Right ventricle myocardium inferior (tissue), 1 donor: ENCODE measurements at places on chromosomes 4 and X.

GRCh38 chr4:85106166-85106565, 139.7 kb upstream of the WDFY3 start:
- no peak for DNase-seq

GRCh38 chr4:1293531-1293941, 3.8 kb downstream of the MAEA start:
- peak; percentile 49 for DNase-seq

DNA sequence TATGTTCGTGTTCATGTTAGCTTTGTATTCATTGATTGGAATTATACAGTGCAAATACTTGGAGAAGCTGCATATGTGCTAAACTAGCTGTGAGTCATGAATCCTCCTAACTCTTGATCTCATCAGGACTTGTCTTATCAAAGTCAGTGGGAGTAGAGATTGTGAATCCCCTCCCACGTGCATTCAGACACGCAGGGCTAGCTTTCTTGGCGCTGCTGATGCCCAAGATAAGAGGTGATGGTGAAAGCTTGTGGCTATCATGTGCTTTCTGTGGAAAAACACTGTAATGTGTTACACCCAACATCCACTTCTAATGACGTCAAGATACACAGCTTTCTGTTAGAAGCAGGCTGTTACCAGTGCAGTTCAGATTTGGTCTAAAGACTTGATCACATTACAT, 348.7 kb upstream of the HAND2 start:
- no peak for DNase-seq

DNA sequence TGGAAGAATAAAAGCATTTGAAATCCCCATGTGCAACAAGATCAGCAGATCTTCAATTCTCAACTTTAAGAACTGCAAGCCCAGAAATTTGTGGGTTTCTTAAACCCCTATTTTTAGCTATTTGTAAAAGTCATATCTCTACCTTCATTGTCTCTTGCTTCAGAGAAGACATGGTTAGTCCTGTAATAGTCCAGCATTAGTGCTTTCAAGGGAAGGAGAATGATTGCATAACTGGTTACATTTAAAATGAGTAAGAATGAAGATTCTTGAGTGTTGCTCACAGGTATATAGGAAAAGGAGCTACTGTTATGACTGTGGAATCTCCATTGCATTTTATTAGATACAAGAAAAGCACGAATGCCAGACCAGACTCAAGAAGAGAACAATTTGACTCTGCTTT, 84.0 kb downstream of the CCSER1 start:
- DNase-seq: no peak

- DNase-seq: no peak
Measured at GRCh38 chr4:140293979-140294378, 79.5 kb upstream of the SCOC start.

- no peak for DNase-seq
Measured at GRCh38 chrX:4004822-4005221, 291.4 kb upstream of the PRKX start.

DNA sequence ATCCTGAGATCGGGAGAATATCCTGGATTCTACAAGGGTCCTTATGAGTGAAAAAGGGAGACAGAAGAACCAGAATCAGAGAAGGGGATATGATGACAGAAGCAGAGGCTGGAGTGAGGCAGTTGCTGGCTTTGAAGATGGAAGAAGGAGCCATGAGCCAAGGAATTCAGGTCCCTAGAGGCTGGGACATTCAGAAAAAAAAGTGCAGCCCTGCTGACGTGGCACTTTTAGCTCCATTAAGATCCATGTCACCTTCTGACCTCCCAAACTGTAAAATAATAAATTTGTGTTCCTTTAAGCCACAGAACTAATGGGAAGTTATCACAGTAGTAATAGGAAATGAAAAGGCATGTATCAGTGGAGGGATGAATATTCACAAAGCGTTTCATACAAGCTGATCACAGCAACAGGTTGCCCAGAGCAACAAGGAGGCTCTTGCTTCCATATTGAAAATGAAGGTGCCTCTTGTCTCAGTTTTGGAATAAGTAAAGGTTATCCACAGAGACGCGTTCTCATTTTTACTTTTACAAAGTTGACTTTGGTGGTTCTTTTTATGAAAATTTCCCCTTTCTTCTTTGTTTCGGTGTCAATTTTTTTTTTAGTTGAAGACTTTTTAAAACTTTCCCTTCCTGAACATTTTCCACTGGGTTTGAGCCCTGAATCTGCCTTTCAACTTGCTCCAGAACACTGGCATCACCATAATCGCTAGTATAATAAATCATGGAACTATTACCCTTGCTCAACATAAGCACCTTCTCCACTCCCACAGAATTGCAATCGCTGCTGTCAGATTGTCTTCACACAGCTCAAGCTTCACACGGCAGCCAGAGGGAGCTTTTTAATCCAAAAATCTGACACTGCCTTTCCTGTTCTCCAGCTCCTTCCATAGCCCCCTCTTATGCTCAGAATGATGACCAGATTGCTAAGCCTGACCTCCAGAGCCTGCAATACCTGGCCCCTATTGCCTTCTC, 127.6 kb upstream of the RBPJ start:
- no peak for DNase-seq

DNA sequence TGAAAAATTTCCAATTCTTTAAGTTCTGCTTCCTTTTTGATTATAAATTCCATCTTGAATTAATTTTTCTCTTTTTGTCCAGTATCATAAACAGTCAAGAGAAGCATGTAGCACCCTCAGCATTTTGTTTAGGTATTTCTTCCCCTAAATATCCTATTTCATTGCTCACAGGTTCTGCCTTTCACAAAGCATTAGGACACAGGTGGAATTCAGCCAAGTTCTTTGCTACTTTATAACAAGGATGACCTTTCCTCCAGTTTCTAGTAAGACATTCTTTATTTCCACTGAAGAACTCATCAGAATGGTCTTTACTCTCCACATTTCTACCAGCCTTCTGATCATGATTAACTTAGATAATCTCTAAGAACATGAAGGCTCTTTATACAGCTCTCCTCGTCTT, 7.4 kb downstream of the SLC9B1 start:
- DNase-seq: no peak

DNA sequence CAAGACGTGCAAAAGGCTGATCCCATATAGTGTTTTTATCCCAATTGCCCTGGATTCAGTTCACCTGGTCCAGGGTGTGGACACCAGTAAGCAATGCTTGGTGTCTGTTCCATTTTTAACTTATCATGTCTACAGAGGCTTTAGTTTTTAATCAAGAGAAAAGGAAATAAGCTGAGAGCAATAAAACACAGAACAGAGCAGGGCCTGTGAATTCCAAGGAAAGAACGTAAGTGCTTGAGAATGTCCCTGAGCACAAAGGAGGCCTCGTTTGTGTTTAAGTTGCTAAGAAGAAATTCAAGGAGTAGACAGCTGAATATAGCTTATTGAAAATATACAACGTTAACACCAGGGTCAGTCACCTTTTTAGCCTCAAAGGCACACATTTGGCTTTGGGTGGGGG, 191.3 kb downstream of the GPC3 start:
- no peak for DNase-seq

DNA sequence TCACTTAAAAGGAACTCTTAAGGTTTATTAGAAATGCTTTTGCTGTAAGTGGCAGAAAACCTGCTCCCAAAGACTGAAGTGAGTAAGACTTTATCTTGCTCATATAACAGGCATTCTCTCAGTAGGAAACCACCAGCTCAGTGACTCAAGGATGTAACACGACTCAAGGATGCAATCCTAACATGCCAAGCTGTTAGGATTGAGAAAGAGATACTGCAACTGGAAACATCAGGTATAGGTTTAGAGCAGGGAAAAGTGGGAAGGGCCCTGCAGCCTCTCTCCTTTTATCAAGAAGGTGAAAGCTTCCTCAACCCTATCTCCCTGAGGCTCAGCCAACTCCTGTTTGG, 11.9 kb upstream of the SLC9A7 start:
- no peak for DNase-seq

- DNase-seq: no peak
Measured at GRCh38 chr4:13296986-13297385, 187.2 kb downstream of the RAB28 start.

DNA sequence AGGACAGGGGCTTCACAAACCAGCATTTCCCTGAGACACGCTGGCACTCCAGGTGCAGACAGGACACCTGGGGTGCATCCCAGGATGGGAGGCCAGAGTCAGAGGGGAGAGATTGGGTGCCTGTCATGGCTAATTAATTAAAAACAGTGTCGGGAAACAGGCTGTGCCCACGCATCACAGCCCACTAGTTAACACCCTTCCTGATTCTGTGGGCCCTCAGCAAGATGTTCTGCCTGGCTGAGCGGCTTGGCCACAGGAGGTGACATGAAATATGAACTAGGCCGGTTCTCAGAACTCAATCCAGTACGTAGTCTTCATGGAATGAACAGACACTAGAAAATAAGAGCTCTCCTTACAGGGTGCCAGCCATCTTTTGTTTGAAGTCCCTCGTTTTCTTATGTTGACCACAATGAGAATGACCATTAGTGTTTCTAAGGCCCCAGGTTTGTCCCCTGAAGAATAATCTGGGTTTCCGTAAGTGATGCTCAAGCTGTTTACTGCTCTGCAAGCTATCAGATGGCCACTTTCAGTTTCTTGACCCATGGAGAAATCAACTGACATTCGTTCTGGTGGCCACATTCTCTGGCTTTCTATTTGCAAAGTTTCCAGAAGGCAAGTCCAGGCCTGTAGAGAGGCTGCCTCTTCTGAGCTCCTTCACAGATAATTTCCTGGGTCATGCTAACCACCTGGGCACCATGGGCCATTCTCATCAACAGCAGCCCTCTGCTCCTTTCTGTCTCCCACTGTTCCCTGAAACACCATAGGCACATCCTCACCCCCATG, 72.3 kb downstream of the SLC34A2 start:
- DNase-seq: no peak

DNA sequence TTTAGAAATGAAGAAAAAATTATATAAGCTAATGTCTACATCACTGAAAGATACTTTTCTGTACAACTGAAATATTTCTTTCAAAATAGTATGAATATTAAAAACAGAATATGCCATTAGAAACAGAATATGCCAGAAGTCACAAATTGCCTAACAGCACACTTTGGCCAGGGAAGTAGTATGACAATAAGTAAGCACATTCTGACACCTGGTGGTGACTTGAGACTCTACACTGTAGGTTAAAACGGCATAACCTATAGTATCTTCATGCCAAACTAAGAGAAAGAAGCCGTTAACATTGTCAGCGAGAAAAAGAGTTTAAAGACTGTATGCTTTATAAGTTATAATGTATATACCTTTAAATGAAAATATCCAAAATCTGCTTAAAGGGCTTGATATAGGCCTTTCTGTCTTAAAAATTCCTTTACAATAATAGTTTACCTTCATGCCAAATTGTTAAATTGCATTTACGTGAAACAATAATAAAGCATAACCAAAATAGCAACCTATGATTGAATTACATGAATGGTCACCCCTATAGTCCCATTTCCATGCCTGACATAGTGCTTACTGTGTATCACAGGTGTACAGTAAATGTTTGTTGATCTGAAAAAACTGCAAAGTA, 32.8 kb downstream of the FAM13A start:
- no peak for DNase-seq

DNA sequence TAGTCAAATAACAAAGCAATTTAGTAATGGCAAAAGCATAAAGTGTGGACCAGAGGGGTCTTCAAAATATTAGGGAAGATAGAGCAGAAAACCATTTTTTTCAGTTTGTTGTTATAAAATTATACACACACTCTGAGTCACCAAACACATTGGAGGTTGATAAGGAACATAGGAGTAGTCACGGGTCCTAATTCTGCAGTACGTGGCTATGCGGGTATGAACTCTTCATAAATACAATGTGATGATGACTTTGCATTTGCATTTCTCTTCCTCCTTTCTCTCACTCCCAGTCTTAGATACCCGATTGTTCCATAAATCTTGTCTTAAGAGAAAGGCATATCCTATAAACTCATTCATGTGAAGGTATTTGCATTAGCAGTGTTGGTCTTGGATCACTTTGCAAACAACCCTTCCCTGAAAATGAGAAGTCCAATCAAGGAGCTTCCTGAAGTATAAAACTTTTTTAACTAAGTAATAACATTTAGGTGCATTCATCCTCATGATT, 223.6 kb downstream of the PALLD start:
- no peak for DNase-seq

DNA sequence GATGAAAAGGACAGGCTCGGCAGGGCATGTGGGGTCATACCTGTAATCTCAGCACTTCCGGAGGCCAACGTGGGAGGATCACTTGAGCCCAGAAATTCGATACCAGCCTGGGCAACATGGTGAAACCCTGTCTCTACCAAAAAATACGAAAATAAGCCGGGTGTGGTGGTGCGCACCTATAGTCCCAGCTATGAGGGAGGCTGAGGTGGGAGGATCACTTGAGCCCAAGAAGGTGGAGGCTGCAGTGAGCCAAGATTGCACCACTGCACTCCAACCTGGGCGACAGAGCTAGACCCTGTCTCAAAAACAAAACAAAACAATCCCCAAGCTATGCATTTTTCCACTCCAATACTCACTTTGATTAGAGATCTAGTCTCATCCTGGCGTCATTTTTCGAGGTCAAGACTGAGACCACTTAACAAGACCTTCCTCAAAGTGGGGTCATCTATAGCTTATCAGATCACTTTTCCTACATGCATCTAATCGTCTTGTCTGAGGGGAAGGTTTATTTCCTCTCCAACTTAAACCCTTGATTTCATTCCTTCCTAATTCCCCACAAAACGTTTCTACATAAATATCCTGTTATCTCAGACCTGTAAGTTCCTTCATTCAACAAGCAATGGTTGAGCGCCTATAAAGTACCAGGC, 1.3 kb downstream of the NKAP start:
- no peak for DNase-seq

DNA sequence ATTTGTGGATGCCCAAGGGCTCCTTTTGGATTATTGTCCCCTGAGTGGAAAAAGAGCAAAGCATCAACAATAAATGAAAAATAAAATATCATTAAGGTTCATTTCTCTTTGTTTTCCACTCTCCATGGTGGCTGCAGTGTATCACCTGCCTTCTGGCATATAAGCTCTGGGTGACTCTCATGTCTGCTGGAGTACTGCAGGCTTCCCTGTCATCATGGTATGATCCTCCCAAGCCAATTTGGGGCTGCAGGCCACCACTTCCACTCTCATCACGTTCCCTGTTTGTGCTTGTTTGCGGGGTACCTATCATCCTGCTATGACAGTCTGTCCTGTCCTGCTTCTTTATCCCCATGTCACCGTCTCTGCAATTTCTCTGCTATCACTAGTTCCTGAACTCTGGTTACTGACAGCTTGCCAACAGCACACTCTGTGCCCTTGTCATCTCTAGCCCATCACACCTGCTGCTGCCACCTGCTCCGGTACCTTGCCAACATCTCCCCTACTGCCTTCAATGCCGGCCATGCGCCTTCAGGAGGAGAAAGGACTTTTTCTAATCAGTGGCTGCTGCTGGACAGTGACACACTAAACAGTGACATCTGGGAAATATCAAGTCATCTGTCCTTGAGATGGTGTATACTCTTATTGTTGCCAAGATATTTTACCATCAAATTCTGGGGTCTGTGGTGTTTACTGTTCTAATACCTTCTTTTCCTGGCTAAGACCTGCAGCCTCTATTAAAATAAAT, 23.0 kb upstream of the FGF5 start:
- DNase-seq: no peak
